Activated CD8-positive, alpha-beta memory T cell treated with anti-CD3 and anti-CD28 coated beads for 24 hours (primary cell): ENCODE measurements at places on chromosomes 12 and 14.

DNA sequence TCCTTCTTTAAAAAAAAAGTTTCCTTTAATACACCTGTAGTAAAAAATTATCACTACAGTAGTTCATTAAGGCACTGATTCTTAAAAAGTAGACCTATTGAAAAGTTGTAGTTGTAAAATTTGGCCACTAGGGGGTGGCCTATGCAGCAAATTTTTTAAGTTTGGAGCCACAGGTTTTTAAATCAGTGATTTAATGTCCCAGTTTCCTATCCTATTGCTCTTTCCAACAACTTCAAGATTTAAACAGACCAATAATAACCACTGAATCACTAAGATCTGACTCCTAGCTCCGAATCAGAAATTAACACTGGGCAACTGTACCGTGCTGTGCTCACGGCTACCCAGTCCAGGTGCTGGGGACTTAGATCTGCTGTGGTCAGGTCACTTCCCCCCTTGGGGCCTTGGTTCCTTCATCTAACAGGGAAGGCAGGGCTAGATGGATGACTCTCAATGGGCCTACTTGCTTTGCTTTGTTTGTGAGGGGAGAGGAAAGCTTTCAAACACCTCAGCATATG lies 279.3 kb downstream of the MED13L start:
- DNase-seq: no peak

DNA sequence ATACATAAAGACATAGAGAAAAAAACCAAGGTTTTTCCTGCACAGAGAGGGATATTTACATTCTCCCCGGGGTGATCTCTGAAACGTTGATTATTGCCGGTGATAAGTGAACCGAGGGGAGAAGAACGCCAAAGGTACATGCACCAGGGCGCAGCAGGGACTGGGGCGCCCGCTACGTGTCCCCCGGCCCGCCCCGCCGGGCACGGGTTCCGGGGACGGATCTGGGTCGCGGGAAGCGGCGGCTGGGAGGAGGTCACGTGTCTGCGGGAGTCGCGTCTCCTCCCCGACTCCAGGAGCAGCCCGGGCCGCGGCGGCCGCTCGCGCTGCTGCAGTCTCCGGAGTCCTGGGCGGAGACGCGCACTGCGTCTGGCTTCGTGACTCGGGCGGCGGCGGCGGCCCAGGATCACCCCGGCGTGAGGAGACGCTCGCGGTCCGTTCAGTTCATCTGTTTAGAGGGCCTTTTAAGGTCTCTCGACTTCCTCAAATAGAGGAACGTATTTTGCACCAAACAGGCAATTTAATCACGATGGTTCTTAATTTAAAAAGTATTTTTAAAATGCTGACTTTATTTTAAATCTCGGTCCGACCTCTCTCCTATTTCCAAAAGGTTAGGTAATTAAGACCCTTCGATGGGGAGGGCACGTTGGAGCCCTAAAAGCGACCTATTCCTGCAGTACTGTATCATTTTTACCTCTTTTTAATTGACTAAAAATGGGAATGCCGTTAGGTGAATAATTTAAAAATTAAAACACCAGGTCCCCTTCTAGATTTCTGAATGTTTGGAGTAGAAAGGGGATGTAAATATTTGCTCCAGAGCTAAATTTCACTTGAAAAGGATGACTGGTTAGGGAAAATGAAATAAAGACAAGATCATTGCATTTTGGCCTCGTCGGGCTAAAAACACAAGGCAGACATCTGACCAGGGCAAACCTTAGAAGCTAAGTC lies 1.8 kb upstream of the BHLHE41 start:
- peak; percentile 70 for DNase-seq

GRCh38 chr12:69533844-69534243 lies 51.4 kb upstream of the CCT2 start:
- no peak for DNase-seq

- no peak for DNase-seq
These were observed 510.8 kb downstream of the TMTC2 start for GRCh38 chr12:83197483-83197914.

DNA sequence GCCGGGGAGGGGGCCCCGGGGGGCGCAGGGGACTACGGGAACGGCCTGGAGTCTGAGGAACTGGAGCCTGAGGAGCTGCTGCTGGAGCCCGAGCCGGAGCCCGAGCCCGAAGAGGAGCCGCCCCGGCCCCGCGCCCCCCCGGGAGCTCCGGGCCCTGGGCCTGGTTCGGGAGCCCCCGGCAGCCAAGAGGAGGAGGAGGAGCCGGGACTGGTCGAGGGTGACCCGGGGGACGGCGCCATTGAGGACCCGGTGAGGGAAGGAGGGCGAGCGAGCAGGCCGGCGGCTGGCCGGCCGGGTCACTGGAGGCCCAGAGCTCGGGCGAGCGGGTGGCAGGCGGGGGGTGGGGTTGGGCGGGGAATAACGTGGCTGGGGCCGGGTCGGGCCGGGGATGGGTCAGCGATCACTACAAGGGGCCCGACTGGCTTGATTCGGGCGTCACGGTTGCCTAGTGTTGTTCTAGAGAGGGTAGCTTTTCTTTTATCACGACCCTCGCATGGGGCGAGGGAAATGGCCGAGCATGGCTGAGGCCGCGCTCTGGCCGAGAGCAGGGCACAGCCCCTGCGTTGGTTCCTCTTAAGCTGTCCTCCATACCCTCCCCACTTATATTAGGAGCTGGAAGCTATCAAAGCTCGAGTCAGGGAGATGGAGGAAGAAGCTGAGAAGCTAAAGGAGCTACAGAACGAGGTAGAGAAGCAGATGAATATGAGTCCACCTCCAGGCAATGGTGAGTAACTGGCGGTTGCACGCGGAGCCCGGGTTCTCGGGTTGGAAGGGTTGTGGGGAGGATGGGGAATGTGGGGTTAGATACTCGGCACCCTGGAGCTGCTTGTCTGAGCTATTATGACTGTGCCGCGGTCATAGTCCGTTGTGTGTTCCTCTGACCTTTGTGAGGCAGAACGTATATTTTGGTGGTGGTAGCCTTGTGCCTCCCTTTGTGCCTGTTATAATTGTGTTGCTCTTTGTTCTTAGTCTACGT lies 603 bp downstream of the PABPN1 start:
- peak; percentile 80 for DNase-seq
